ENCODE measurements at places on chromosomes 7 and 10. TPM values are rescaled to one million over a fixed set of nuclear protein-coding genes. Genes with fewer than 3 reads are reported as not detected.

DNA sequence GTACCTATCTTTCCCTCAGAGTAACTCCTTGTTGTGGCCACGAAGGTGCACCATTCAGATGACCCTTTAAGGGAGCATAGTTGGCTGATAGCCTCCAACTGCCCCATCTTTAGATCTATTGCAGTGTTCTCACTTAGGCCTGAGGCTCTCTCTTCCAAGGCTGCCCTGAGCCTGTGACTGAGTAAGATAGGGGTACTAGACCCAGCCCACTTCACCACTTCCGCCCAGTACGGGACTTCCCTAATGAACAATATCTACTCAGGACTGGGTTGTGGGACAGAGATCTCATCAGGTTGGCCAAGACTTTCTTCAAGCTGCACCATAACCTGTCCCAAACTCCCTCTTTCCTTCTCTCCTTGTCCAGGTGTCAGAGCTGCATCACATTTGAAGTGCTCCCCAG lies 5.7 kb upstream of the GNAI1 start:
- DNase-seq: no peak

- peak; percentile 72 for DNase-seq
Measured at GRCh38 chr10:77836299-77836820, 90.2 kb downstream of the DLG5 start.

DNA sequence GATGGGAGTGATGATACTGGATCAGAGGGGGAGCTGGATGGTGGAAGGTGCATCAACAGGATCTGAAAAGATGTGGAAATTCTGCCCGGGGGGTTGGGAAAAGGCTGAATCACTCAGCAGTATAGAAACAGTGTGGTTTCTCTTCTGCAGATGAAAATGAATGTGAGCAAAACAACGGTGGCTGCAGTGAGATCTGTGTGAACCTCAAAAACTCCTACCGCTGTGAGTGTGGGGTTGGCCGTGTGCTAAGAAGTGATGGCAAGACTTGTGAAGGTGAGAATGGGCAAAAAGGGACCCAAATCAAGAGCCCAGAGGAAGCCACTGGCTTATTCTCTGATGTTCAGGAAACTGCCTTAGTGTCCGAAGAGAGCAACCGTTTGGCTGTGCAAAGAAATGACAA lies 12.9 kb downstream of the OIT3 start:
- DNase-seq: no peak

DNA sequence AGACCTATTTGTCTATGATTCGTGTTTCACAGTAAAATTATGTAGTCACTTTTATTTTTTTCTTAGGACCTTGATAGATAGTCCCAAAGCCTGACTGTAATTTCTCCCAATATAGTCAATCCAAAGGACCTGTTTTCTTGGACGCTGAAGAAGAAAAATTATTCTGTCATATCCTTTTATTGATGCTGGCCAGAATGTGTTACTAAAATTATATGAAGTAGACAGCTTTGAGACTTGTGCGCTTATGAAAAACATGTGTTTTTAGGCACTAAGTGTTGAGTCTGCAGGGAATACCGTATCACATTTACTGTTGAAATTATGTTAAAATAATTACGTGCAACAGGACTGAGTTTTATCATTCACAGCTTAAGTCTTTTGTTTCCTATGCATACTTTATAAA lies 17.9 kb downstream of the TES start:
- no peak for DNase-seq

DNA sequence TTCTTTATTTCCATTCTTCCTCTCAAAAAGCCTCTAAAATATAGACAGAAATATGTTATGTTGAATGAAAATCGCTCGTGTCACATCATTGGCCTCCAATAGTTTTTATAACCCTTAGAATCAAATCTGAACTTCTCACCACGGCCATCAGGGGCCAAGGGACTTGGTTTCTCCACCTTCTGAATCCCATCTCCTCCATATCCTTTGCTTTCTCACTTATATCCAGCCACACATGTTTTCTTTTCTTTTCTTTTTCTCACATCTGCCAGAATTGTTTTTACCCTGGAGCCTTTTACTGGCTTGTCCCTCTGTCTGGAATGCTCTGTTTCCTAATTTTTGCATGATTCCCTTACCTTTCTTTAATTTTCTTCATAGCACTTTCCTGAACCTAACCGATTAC lies 95.6 kb downstream of the CD36 start:
- DNase-seq: no peak

DNA sequence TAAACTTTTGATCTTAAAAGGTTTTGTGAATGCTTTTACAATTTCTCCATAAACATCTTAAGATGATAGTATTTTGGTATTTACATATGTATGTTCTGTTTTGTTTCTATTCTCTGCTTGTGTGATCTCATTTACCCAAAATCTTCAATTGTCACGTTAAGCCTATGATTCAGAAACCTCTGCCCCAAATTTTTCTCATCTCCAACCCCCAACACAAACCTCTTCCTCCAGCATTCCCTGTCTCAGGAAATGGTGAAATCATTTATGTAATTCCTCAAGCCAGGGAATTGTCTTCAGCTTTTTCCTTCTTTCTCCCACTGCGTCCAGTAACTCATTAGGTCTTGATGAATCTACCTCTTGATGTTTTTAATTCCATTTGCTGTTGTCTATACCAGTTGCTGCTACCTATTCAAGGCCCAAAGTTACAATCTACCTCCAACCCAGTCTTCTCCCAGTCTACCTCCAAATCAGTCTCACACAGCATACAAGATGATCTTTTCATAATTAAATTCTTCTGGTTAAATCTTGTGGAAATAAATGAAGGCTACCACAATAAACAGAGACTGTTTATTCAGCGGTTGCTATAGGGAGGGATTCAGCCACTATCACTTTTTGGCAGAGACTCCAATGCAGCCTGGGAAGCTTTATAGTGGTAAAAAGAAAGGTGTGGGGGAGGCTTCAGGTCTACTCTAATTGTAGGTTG lies 5.8 kb downstream of the CFAP69 start:
- DNase-seq: peak; percentile 35

GRCh38 chr7:109354000-109354399 lies 784.3 kb downstream of the DNAJB9 start:
- no peak for DNase-seq

GRCh38 chr7:46218461-46219200 lies 297.6 kb upstream of the IGFBP3 start:
- peak; percentile 9 for DNase-seq

Gene FAM180A
- not detected for total RNA-seq

Gene SFRP5
- not detected for total RNA-seq

Gene GJD4
- total RNA-seq: not detected

All from dermis blood vessel endothelial cell (primary cell).